ENCODE measurements at places on chromosomes 13 and 19.

DNA sequence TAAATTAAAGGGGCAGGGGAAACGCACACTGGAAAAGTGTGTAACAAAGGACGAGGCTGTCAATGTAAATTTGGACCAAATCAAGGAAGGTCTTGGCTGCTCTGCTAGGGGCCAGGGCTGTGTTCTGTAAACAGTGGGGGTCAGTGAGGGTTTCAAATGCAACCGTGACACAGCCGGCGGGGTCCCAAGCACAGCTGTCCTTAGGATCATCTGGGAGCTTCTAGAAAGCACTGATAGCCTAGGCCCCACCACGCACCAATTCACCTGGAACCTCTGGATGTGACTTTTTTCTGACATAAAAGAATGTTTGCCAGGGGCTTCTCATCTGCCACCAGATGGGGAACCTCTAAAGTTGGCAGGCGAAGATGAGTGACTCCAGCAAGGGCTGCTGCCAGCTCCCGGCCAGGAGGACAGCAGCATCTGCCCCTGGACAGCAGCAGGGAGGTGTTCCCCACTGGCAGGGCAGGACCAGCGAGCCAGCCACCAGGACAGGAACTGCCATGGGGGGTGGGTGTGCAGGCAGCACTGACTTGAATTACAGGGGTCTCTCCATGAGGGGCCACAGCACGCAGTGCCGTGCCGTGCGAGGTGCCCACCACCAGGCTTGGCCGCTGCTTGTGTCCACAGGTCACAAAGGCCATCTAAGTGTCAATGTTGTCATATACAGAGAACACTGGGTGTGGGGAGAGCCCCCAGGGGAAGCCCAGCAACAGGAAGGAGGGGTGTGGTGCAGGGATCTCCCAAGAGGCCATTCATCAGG lies 87.5 kb downstream of the SOX1 start:
- no peak for DNase-seq

- no peak for DNase-seq
Observed at GRCh38 chr13:73702419-73703071, 431.7 kb downstream of the KLF12 start.

DNA sequence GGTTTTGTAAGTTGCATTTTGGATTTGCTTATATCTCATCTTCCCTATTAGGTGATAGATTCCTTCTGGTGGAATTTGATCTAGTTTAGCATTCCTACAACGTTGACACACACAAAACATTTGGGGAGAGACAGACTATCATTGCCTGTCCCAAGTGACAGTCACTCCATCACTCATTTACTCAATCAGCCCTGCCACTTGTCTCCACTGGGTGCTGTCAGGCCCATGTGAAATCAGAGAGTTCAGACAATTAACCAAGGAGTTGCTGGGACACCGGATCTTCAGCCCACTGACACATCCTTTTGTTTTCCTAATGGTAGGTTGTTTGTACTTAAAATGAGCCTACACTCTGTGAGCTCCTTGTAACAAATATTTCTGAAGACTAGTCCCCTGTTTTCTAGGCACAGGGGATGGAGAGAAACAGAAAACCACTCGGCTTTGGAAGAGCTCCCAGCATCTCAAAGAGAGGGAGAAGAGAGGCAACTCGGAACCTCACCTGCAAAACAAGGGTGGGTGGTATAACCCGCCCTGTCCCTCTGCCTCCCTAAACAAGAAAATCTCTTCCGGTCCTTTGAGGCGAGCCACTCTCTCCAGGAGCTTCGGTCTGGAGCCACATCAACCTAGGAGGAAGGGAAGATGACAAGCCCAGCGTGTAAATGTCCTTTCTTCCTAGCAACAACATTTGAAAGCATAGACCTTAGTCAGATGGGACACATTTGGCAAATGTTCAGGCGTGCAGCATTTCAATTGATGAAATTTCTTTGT lies 440.9 kb upstream of the KLF12 start:
- DNase-seq = no peak

DNA sequence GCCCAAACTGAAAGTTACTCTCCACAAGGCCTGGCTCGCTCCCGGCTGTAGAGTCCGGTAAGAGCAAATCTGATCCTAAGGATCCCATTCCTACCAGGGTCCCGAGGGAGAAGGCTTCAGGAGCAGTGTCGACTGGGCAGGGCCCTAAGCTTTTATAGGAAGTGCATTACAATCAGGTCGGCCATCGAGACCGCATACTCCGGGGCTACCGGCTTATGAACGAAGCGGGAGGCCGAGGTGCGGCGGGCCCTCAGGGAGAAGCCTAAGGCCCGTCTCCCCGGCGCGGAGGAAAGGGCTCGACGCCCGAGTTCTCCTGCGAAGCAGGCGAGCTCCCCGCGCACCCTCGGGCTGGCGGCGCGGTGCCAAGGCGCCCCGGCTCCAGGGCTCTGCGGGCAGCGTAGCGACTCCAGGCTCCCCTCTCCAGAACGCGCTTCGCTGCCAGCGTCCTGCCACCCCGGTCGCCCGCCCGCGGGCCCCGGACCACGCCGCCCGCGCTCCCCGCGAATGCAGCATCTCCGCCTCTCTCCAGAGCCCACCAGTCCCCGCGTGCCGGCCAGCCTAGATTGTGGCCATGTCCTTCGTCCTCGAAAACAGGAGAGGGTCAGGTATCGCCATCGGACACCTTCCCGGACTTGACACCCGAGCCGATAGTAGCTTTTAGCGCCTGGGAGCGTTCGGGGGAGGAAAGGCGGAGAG lies 1.4 kb downstream of the EFNB2 start:
- no peak for DNase-seq

GRCh38 chr19:46125447-46125846 lies 959 bp upstream of the IGFL3 start:
- DNase-seq = no peak

DNA sequence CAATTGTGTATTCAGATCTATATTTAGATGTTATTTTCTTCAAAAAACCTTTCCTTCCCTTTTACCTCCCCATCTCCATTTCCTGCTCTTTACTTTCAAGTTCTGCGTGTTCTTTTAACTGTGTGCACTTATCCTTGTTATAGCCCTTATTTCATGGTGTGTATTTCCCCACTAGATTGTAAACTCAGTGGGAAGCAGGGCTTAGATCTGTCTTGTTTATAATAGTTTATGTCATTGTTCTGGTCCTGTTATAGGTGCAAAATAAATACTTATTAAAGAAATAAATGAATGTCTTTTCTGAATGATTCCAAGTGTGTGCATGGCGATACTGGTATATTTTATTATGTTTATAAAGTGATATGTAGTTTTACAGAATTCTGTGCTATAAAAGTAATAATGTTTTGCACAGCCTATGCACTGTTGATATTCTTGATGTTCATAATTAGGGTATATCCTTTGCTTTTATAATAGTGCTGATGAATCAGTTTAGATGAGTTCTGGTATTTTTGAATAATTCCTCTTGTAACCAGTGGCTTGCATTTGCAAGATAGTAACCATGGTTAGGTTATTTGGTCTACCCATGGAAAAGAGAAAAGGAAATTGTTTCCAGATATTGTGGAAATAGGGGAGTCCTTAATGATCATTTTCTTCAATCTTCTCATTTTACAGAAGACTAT lies 12.1 kb downstream of the NDFIP2 start:
- DNase-seq = no peak
